ENCODE measurements at places on chromosomes 1 and 21.

- DNase-seq: no peak
These were observed 865 bp upstream of the AMY2A start for GRCh38 chr1:103616362-103616761.

- no peak for DNase-seq
These were observed 392.7 kb downstream of the SMYD3 start for GRCh38 chr1:246114369-246114768.

DNA sequence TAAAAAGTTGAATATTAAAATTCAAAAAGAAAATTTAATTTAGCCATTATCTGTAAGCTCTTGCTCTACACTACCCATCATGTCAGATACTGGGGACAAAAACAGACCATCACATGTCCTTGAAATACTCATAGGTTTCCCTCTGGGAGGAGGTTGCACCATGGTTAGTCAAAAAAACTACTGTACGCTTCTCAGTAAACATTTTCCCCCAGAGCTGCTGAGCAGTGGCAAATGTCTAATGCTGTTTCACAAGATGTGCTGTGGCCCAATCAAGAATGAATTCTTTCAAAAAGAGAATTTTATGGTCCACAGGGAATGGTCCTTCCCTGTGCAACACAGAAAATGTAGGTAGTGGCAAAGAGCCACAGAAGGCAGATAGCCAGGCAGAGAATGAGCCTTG, 6.1 kb downstream of the SLC25A24 start:
- DNase-seq: peak; percentile 22

DNA sequence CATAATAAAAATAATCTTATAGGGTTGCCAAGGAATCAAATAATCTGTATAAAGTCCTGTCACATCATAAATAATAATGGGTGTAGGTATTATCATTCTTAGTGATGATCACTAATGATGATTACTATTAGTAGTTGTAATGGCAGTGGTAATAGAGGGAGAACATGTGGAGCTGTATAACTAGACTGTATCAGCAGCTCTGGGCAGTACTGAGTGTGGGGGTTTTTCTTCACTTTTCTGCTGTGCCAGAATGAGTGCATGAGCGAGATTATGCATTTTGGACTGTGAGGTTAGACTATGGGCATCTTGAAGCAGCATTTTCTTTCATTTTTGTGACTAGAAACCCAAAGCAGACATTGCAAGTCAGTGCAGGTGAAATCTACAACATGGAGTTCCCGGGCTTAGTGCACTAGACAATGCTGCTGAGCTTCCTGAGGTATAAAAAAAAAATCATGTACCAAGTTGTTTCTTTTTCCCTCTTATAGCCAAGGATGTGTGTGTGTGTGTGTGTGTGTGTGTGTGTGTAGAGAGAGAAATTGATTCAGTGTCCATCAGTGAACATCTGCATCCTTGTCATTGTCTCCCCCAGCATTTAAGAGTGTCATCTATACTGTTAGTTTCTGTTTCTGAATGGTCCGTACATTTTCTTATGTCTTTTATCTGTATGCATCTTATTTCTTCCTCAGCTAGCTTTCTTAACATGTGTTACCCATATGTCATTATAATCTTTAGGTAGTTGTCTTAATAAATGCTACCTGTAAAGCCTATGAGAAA, 86.6 kb downstream of the GIPC2 start:
- no peak for DNase-seq

DNA sequence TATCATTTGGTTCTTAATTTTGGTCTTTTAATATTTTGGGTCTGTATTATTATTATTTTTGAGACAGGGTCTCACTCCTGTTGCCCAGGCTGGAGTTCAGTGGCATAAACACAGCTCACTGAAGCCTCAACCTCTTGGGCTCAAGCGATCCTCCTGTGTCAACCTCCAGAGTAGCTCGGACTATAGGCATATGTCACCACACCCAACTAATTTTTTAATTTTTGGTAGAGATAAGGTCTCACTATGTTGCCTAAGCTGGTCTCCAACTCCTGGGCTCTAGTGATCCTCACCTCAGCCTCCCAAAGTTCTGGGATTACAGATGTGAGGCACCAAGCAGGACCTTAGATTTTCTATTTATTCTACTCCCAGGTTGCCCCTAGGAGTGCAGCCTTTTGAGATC, 2.7 kb upstream of the ILF2 start:
- no peak for DNase-seq

- no peak for DNase-seq
These were observed 9.4 kb downstream of the PLEKHA6 start for GRCh38 chr1:204350312-204350711.

- no peak for DNase-seq
These were observed 41.7 kb downstream of the NFIA start for GRCh38 chr1:61124078-61124477.
